ENCODE measurements at places on chromosomes 2 and 18. TPM values are rescaled to one million over a fixed set of nuclear protein-coding genes. Genes with fewer than 3 reads are reported as not detected.

DOK1 gene
- total RNA-seq: 16.5 TPM

TSPYL6 gene
- total RNA-seq: not detected

C2orf78 gene
- not detected for total RNA-seq

TUBA4B gene
- not detected for total RNA-seq

TRABD2A gene
- 132 TPM for total RNA-seq

CMPK2 gene
- total RNA-seq: 7.2 TPM

DNAJC5G gene
- 0.47 TPM for total RNA-seq

SLC38A11 gene
- 8.6 TPM for total RNA-seq

GKN2 gene
- total RNA-seq: not detected

CAVIN2 gene
- 154 TPM for total RNA-seq

ZC3H15 gene
- total RNA-seq: 48.2 TPM

AGXT gene
- total RNA-seq: 0.22 TPM

GPR75 gene
- total RNA-seq: 1.3 TPM

SKA1 gene
- 7.2 TPM for total RNA-seq

MOGAT1 gene
- total RNA-seq: not detected

NLRC4 gene
- total RNA-seq: 1.5 TPM

SALL3 gene
- not detected for total RNA-seq

MAP3K19 gene
- total RNA-seq: not detected

TUBB8B gene
- 0.55 TPM for total RNA-seq

ATP5F1A gene
- 622 TPM for total RNA-seq

MC4R gene
- total RNA-seq: not detected

NR4A2 gene
- total RNA-seq: 2.9 TPM

CYP27C1 gene
- total RNA-seq: 0.82 TPM

C2orf72 gene
- total RNA-seq: 32.6 TPM

FRZB gene
- 15.7 TPM for total RNA-seq

AMER3 gene
- 0.52 TPM for total RNA-seq

DPP4 gene
- total RNA-seq: 12.0 TPM

HRH4 gene
- 0.28 TPM for total RNA-seq

GNAL gene
- 5.3 TPM for total RNA-seq

GATA6 gene
- 58.8 TPM for total RNA-seq

CXCR1 gene
- total RNA-seq: not detected

ERBB4 gene
- total RNA-seq: not detected

RNU2-63P gene
- 2.9 TPM for total RNA-seq

C1QL2 gene
- not detected for total RNA-seq

FSHR gene
- total RNA-seq: not detected

TCF4 gene
- total RNA-seq: 24.6 TPM

CIB4 gene
- 0.60 TPM for total RNA-seq

TRIM43 gene
- total RNA-seq: not detected

RUFY4 gene
- not detected for total RNA-seq

MC2R gene
- total RNA-seq: not detected

RNF25 gene
- total RNA-seq: 21.2 TPM

UGT1A8 gene
- 12.2 TPM for total RNA-seq

PELI1 gene
- total RNA-seq: 48.9 TPM

HTR2B gene
- total RNA-seq: 0.17 TPM

ALLC gene
- not detected for total RNA-seq

COLEC11 gene
- 2.2 TPM for total RNA-seq

FAM228A gene
- not detected for total RNA-seq

ALKAL2 gene
- total RNA-seq: 3.0 TPM

LGALSL gene
- total RNA-seq: 37.6 TPM

NDUFV2 gene
- 163 TPM for total RNA-seq
